ENCODE measurements at places on chromosomes 4 and X. TPM values are rescaled to one million over a fixed set of nuclear protein-coding genes. Genes with fewer than 3 reads are reported as not detected.

DNA sequence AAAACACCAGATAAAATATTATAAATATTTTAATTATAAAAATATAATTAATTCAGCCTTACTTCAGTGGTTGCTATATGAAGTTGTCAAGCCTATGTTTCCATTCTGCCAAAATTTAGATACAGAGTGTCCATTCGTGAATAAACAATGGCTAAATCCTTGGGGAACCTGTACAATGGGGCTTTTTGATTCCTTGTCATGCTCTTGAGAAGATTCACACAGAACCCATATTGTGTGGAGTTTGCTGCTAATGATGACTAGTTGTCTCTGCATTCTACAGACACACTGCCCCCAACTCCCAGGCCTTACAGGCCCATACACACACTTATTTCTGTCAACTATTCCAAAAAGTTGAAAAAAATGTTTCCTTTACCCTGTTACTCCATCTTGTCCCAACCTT is 33.4 kb upstream of the MAGEC2 start:
- no peak for DNase-seq

- DNase-seq, result no peak
Observed at GRCh38 chrX:108123591-108124366, 32.2 kb downstream of the ATG4A start.

- DNase-seq, result no peak
Observed at GRCh38 chr4:89072921-89073320, 15.9 kb upstream of the FAM13A start.

GRCh38 chr4:77179519-77179918 is 22.5 kb downstream of the CCNG2 start:
- no peak for DNase-seq

DNA sequence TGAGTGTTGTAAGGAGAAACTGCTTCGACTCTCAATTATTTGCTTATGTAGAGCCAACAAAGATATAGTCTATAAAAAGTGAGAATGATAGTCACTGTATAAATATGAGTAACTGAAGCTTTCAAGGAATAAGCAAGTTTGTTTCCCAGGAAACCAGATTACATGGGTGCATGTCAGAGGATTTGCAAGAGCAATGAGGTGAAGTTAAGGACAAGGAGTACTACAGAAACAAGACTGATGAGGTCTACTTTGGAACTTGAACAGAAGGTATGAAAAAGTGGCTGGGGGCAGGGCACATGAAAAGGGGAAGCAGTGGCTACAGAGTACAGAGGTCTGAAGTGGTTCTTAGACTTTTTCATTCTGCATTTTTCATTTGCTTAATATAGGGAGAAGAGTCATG is 321.0 kb upstream of the CXXC4 start:
- DNase-seq, result no peak

DNA sequence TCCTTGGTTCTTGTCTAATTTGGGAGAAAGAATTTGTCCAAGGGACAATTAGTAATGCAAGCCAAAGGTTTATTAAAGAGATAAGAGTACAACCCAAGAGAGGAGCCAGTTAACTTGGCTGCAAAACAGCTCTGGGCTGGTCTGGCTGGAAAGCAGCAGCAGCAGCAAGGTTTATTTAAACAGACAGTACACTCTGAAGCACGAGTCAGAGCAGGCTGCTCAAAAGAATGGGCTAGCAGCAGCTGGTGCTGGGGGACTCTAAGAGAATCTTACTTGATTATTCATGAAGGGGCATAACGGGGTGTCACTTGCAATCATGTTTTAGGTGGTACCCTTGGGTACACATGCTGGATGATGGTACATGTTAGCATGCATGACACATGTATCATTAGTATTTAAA is 17.1 kb upstream of the CT47C1 start:
- peak; percentile 18 for DNase-seq

DNA sequence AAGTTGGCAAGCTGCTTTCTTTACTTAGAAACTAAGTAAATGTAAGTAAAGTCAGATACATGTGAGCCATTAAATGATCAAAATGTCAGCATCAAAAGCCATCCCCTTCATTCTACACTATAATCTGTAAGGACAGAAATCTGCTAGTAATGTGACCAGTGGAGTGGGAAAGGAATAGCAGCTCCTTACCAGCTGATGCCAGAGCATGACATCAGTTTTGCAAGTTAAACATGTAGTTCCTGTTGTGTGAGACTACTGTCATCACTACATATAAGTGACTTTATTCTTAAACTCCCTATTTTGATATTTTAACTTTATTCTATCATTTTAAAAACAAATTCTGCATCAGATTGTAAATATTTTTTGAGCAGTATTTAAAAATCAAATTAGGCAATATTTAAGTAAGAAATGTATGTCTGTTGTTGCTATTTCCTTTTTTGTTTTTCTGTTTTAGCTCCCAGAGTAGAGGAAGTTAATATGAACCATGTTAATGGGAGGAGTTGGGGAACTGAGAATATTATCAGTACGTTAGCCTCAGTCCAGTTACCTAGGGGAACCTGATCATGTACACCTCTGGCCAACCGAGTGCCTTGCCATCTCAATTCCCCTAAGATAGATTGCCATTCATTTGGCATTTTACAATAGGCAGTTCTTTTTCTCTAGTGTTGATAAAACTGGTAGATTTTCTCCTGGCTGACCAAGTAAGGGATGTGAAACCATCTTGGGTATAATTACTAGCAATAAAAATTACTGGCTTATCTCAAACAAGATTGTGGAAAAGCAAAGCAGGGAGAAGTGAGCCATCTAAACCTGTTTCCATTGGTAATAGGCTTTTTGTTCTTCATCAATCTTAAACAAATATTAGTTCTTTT is 34.7 kb downstream of the CCNI start:
- DNase-seq, result peak; percentile 65

DNA sequence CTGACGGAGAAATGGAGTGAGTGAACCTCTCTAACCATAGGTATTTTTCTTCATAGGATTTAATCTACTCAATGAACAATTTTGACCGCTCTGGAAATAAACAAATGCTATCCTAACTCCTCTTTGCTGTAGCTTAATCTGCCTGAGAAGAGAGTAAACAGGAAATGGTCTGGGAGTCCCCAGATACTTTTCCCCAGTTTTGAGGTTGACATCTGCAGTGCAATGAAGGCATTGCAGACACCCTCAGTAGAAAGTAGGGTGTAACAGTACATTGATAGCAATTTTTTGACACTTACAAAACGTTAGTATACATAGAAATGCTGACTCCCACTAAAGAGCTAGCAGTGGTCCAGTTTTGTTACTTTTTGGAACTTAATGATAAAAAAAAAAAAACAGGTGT is 495.9 kb upstream of the FAM241A start:
- no peak for DNase-seq

DNA sequence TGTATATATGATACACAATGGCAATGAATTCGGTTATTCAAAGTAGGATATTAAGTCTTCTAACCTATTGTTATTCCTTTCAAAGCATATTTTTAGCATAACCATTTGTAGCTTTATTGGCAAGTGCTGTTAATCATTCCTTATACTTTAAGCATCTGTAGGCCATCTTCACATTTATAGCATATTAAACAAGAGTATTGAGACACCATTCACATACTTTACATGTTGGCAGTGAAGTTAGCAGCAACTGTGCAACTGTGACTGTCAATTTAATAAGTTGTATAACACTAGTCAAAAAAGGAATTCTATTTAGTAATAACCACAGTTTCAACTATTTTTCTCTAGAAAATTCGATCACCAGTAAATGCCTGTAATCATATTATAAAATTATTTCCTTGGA is 107.3 kb upstream of the MYOZ2 start:
- DNase-seq, result peak; percentile 21

DNA sequence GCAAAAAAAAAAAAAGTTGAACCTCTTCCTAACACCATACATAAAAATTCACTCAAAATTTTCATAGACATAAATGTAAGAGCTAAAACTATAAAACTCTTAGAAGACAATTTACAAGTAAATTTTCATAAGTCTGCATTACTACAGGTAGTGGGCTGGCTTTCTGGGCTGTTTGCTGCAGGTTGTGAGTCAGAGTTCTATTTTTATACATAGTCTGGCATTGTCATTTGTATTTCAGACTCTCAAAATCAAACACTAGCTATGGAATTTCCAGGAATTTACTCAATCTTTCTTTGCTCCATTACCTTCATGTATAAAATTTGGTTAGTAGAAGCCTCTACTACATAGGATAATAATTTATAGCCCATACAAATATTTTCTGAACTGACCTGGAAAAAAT is 227.2 kb downstream of the COX18 start:
- peak; percentile 18 for DNase-seq

DNA sequence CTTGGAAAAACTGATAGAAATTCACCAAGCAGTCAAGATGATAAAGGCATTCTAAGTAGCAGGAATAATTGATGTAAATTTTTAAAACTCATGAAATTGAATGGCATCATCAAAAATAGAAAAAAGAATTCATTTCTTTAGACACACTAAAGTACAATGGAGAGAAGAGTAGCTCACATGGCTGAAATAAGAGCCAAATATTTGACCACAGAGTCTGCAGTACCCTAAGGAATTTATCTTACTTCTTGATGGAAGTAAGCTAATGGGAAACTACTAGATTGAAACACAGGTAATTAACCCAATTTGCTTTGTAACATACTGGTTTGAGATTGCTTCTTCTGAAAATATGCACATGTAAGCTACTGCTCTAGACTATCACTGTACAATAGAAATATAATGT is 70.8 kb upstream of the GPM6A start:
- DNase-seq, result no peak

Gene DNAAF6
- not detected for total RNA-seq

Gene CT83
- not detected for total RNA-seq

Gene DSPP
- not detected for total RNA-seq

Gene GNRHR
- not detected for total RNA-seq

Gene HELT
- not detected for total RNA-seq

Gene KCNE5
- not detected for total RNA-seq

Gene PPEF2
- total RNA-seq, result not detected

Gene NSG1
- total RNA-seq, result 0.86 TPM

Gene ADH4
- total RNA-seq, result not detected
